Left cardiac atrium (tissue), 4 donors: ENCODE measurements at places on chromosomes 5 and 9. TPM values are rescaled to one million over a fixed set of nuclear protein-coding genes. Genes with fewer than 3 reads are reported as not detected.

DNA sequence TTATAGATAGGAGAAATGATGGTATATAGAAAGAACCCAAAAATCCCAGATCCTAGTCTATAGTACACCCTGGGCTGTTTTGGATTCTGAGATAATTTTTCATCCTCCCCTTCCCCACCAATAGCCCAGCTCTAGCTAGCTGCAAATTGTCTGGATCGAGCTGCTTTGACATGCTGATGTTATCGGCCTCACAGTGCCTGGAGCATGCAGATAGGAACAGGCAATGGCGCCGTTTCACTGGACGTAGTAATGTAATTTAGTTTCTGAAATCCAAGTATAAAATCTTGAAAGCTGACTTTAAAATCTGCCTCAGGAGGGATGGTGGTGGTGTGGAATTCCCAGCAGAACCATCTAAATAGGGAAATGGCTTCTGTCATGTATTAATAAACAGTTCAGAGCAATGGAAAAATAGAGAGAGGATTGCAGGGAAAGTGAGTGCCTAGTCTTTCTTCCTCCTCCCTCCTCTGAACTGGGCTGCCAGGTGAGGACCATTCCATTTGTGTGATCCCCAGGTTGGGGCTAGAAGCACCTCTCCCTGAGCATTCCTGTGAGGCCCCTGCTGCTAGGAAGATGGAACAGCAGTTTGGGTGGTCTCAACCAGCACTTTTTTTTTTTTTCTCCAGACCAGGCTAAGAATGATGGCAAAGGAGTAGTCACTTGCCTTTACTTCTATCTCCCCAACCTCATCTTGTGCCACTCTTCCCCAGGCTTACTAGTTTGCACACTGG, 31.9 kb downstream of the FAM219A start:
- no peak for DNase-seq

DNA sequence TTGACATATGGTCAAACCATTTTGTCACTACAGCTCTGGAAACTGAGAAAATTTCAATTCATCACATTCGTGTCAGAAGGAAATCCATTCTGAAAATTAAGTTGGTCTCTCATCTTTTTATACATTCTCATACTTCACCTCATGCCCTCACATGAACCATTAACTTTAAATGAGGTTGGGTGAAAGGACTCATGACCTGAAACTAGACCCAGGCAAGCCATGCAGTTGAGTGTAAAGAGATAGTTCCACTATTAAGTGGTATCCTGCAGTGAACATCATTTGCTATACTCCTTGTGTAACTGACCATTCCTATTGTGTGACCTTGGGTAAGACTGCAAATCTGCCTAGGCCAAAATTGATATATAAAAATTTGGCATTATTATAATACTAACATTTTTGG, 299.6 kb upstream of the GRIN3A start:
- DNase-seq = no peak

GRCh38 chr5:124747791-124748686, 1.6 kb upstream of the ZNF608 start:
- DNase-seq = no peak

DNA sequence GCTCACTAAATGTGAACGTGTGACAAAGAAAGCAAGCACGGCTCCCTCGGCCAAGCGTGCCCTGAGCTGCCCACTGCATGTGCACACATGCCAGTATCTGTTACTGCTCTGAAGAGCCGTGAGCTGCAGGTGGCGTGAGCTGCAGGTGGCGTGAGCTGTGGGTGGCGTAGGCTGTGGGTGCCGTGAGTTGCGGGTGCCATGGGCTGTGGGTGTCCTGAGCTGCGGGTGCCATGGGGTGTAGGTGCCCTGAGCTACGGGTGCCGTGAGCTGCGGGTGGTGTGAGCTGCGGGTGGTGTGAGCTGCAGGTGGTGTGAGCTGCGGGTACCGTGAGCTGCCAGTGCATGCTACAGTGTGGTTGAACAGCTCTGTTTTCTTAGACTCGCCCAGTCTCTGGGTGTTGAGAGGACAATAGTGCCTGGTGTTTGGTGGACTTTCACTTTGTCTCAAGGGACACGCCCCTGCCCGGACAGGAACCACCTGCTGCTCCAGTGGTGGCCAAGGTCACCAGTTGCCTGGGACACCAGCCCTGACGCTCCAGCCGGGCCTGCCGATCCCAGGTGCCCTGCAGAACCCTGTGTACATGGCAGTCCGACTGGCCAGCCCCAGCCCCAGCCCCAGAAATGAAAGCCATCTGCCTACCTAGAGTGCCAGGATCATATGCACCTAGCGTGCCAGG, 6.7 kb downstream of the CCDC187 start:
- no peak for DNase-seq

- no peak for DNase-seq
Observed at GRCh38 chr5:177310757-177311391, 824 bp downstream of the MXD3 start.

DNA sequence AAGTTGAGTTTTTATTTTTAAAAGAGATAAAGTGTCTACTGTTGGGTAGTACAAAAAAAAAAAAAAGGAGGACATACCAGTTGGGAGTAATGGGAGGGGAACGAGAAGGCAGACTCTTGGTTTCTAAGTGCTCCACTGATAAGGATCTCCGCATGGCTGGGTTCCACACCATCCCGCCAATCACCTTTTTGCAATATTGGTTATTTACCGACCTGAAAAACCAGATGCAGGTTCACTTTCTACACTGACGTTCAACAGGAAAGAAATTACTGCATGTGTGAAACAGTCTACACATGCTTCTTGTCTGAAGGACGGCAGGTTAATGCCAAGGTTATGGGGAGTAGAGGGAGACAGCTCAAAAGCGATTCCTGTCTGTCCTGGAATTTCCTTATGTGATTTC, 75.5 kb downstream of the PTPN3 start:
- DNase-seq = no peak

DNA sequence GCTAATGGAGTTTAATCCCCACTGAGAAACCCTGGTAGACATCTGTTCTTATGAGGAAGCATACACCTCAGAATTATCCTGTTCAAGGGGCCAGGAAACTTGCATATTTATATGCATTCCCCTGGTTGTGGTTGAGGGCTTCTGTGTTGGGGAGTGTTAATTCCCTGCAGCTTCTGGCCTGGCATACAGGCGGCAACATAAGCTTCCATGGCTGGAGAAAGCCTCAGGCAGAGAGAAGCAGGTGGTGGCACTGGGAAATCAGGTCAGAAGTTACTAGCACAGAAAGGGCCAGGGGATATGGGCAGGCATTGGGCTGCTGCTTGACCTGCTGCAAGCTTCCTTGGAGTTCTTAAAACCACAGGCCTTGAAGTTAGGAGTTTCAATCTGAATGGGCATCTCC, 166.1 kb upstream of the SEMA6A start:
- no peak for DNase-seq

DNA sequence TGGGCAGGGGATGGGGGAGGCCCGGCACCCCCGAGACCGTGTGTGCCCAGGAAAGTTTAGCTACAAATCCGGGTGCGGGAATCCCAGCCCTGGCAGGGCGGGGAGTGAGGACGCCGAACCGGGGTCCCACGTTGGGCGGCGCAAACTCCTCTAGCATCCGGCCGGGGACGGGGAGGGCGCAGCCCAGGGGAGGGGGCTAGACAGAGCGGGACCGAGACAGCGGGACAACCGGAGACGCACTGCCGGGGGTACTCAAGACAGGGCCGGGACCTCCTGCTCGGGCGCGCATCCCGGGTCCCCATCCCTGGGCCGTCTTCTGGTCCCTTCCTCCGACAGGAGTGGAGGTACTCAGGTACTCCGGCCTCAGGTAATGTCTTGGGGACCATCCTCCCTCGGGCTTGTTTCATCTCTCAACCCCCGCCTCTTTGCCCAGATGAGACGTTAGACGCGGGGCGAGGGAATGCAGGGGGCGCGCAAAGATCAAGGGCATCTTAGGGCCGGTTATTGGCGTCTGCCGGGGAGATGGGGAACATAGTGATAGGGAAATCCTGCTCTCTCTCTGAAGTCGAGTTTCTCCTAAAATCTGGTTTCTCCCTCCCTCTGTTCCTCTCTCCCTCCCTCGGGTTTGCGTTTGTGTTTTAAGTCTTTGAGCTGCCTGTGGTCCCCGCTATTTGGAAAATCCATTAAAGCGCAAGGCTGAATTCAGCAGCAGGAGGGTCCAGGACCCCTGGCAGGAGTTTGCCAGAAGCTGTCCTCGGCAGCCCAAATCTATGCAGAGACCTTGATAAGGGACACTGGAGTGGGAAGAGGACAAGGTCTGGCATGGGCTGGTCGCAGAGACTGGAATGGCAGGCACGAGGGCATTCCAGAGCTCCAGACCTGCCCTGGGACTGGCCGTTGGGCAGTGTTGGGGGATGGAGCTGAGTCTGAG, 815 bp downstream of the PDZD2 start:
- DNase-seq = peak; percentile 28

GRCh38 chr9:131633491-131634031, 88.2 kb downstream of the PRRT1B start:
- DNase-seq = no peak

DNA sequence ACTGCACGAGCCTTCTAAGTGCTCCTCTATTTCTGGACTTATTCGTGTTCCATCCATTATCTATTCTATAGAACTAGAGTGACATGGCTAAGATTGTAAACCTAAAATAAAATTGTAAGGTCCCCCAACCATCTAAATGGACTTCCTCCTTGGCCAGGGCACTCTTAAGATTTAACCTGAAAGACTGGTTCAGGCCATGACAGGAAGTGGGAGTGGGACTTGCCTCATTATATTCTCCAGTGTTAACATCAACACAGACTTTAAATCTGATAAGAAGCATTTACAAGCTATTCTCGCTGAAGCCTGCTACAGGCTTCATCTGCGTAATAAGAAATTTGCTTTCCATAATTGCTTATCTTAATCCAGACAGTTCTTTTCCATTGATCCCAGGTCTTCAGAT, 117.0 kb downstream of the SSBP2 start:
- DNase-seq = no peak

DNA sequence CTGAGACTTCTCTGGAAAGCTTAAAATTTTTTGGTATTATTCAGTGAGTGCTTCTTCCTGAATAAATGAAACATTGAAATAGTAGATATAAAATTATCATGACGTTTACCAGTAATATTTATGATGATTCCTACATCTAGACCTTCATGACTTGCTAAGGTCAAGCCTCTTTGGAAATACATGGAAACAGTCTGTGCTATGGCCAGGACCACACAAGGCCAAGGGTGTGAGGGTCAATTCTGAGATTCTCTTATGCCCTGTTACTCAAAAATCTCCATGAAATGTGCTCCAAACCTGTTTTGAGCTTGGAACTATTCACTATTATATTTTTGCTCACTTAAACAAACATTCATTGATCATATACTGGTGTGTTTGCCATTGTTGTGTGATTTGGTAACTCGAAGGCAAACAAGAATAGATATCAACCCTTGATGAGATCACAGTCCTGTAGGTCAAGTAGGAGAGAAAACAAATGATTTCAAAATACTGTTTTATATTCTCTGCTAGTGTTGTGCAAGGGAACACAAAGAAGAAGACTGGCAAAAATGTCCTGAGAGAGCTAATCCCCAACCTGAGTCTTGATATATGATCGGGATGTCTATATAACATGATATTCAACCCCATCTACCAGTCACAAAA, 1254.9 kb upstream of the DMAC1 start:
- no peak for DNase-seq

DNA sequence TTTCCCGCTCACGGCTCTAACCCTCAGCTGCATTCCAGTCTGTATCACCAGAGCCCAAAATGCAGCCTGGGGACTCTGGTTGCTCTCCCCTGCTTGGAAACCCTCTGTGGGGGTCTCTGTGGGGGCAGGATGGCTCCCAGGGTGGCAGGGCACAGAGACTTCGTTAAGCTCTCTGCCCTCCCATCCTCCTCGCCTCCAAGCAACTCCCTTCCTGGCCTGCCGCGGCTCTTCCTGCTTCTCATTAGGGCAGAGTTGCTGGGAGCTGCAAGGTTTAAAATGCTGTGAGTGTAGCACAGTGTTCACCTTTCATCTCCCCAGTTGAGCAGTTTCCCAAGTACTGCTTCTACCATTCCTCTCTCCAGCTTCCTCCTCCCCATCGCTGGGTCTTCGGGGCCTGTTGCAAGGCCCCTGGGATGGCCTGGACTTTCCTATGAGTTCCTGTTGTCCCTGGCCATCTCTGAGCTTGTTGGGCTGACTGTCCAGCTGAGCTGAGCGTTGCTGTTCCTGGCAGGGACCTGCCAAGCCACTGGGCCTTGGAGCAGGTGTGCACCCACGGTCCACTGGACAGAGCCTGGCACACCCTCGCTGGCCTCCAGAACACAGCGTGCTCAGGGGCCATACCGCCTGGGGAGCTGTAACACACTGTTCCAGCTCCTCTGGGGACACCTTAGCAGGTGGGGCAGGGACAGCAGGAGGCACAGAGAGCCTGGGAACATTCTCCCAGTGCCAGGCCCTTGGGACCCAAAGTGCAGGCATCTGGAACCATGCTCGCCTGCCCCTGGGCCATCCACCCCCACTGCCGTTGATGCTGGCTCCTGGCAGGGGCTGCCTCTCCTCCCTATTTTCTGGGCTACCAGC, 188.4 kb downstream of the C9orf50 start:
- no peak for DNase-seq

- no peak for DNase-seq
Observed at GRCh38 chr9:94648185-94648584, 8.9 kb upstream of the FBP1 start.

DNA sequence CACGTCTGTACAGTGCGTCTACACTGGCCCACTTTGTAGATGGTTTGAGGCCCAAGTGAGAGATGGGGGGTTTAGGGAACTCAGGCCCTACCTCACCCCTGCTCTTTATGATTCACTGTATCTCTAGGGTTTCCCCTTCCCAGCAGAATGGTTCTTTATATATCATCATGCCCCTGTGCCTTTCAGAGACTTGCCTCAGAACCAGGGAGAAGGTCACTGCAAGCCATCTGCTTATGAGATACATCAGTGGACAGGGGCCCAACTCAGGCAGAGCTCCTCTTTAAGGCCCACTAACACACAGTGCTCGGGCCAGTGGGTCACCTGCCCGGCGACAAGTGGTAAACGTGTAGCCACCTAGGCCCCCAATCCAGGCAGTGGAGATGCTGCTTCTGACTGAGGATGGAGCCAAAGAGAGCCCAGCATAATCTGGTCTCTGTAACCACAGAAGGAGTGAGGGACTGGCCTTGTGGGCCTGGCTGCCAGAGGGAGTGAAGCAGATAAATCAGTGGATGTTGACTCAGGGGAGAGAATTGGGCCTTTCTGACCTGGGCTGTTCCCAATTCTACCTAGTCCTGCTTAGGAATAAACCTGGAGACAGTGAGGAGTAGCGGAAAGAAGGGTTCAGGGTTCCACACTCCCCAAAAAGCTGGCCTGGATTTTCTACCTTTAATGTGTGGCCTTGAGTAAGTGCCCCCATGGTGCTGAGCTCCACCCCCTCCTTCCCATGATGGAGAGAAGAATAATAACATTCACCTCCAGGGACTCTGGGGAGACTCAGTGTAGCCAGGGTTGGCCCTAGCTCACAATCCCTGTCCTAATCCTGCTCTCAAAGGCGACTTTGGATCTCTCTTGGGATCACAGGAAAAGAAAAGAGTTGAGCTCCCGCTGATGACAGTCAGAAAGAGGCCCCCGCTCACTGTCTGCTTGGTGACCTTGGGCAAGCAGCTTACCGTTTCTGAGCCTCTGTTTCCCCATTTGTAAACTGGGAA, 2.8 kb upstream of the DUSP1 start:
- DNase-seq = no peak

Gene PKD2L2
- 0.24 TPM for total RNA-seq

Gene CATSPER3
- 0.31 TPM for total RNA-seq

Gene PLAC8L1
- 0.62 TPM for total RNA-seq

Gene C9orf50
- not detected for total RNA-seq

Gene SETD9
- total RNA-seq = 14.5 TPM
